ENCODE measurements at places on chromosomes 13 and 19.

DNA sequence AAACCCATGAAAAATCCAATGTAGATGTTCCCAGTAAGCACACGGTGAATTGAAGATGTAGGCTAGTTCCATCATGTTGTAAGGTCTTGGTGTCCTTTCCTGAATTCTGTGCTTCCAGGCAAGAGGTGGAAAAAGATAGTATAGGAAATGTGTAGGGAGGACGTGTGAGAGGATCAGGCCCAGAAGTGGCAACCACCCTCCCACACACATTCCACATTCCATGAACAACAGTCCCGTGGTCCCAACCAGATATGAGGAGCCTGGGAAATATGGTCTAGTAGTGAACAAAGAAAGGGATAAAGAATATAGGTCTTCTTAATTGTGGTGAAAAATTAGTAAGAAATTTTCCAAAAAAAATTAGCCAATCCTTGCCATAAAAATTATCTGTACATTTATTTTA is 1254.2 kb upstream of the SLC10A2 start:
- DNase-seq = no peak

DNA sequence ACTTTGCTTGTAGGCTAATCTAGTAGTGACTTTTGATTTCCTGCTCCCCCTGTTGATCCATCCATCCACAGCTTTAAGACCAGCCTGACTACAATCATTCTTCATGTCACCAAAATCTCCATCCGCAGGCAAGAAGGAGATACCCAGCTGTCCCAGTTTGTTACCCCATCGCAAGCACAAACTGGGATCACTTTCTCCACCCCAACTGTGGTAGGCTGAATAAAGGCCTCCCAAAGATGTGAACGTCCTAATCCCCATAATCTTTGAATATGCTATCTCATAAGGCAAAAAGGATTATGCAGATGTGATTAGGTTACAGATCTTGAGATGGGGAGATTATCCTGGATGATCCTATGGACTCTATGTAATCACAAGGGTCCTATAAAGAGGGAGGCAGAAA is 202.0 kb downstream of the ENOX1 start:
- DNase-seq = no peak

GRCh38 chr19:3504735-3505134 is 1.4 kb upstream of the FZR1 start:
- no peak for DNase-seq

DNA sequence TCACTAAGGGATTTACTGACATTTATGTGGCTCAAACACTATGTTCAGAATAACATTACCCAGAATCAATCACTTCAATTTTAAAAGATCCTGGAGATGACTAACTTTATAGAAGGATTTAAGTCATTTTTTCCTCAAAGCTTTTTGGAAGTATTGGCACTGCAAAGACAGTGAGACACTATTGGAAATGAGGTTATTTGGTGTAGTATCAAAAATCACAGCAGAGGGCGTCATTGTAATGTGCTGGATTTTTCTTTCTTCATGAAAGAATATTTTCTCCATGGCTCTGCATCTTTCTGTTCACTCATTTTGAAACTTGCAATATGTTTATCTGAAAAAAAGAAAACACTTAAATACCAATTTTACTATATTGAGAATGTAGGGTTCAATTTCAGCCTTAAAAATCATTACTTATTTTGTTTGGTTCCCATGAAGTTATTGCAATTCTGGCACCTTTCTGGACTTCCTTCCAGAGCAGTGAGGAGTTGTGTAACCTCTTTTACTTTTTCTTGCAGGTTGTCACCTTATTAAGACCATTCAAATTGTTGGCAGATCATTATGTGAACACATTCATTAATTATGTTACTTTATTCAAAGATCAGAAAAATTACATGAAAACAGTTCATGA is 3.7 kb upstream of the CSNK1A1L start:
- DNase-seq = no peak

DNA sequence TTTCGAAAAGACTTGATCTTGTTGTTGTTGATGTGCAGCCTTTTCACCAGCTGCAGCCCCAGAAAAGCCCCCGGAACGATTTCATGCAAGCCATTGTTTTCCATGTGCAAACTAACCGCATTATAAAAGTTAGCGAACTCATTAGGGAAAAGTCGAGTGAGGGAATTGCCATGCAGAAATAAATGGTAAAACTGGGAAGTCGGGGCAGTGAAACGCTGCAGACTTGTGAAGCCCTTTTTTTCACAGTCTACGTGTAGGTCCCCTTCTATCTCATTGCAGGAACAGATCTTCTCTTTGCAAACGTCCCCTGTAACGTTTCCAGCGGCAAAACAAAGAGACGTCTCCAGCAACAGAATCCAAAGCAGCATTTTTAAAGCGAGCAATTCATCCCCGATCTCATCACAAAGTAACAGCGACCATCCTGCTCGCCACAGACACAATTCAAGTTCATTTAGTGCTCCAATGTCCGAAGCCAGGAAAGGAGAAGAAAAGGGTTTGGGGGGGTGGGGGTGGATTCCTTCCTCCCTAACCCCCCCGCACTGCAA is 1.1 kb downstream of the SLITRK1 start:
- DNase-seq = no peak

DNA sequence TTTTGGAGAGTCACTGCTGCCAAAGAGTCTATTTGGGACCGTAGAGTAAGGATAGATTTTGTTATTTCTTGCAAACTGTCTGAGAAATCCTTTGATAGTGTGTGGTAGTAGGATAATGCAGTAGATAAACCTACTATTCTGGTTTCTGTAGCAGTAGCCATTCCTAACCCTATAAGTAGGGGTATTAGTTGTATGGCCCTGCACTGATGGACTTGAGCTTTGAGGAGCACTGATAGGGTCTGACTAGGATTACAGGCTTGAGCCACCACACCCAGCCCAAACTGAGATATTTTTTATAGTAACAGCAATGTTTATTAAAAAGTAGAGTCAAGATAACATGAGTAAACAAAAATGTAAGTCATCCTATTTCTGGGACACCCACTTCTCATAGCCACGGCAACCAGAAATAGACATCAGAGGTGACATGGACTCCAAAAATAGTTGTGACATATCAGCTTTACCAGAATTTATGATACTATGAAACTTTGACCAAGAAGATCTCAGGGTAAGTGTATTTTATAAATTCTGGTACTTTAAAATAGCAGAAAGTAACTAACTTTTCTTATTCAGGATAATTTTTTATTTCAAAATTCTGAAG is 479.1 kb downstream of the SUCLA2 start:
- no peak for DNase-seq

DNA sequence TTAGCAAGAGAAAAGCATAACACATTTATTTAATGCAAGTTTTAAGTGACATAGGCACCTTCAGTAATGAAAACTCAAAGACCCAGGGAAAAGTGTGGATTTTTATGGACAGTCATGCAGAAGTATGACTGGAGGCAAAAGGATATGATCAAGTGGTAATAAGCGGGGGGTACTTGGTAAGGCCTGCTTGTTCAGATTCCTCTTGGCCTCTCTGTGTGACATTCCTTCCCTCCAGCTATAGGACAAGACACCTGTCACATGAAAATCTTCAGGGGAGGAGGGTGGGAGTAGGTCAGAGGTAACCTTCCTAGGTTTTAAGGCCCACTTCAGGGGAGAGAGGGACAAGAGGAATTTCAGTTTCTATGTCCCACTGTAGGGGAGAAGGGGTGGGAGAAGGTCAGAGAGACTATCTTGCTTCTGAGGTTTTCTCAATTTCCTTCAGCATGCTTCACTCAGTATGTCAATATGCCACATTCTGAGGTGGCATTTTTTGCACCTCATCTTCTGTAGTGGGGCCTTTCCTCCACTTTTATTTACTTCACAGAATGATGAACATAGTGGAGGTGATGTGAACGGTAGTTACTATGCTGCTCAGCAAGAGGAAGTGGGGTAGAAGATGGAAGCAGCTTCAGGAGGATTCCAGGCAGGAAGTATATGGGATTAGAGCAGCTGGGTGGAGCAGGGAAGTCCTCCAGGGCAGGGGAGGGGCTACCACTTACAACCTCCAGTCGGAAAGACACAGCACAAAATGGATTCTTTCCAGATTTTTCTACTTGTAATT is 73.2 kb upstream of the RFC3 start:
- DNase-seq = no peak

- DNase-seq = no peak
These were observed 364.7 kb downstream of the ENOX1 start for GRCh38 chr13:43422116-43422515.

GRCh38 chr13:52159159-52159982 is at the start of gene NEK3:
Gene NEK3, minus strand, starts transcription at chr13:52159597. Its CDS starts 3,406 bp downstream, at chr13:52156191.
- DNase-seq = no peak
